ENCODE measurements at places on chromosomes 6 and 20. TPM values are rescaled to one million over a fixed set of nuclear protein-coding genes. Genes with fewer than 3 reads are reported as not detected.

The LPA gene
- total RNA-seq: not detected

The CRISP2 gene
- total RNA-seq: not detected

The MBOAT1 gene
- total RNA-seq: 30.6 TPM

The SYCP2L gene
- total RNA-seq: 0.25 TPM

The FRK gene
- 0.02 TPM for total RNA-seq

The OSBPL2 gene
- 30.9 TPM for total RNA-seq

The SLC32A1 gene
- not detected for total RNA-seq

The GPX5 gene
- total RNA-seq: not detected

DNA sequence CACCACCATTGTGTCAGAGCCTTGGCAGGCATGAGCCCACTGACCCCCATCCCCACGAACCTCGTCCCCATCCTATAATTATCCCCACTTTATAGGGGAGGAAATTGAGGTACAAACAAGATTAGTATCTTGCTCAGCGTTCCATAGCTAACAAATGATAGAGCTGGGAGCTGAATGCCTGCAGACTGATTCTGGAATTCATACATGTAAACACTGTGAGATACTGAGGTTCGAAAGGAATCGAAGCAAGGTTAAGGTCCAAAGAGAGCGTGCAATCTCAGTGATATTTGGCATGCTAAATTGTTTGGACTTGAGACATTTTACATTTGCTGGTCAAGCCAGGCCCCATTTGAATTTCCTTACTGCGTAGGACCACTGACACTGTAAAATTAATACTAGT, 746.6 kb downstream of the COL12A1 start:
- no peak overlapping the region for H3K4me3 ChIP-seq
- no peaks in the 10 kb centered on the region for H3K4me1 ChIP-seq
- H3K27me3 ChIP-seq: no peaks in the 10 kb centered on the region
- no peak overlapping the region for H3K27ac ChIP-seq
- no peak for DNase-seq

- H3K36me3 ChIP-seq: no peaks in the 10 kb centered on the region
- no peak for DNase-seq
- peaks cover 6% of the 10 kb centered on the region for H3K4me1 ChIP-seq
- no peak overlapping the region for H3K27ac ChIP-seq
These were observed 48.5 kb upstream of the EDN1 start for GRCh38 chr6:12241493-12242175.

GRCh38 chr6:1562171-1562955, 47.4 kb upstream of the FOXC1 start:
- no peak overlapping the region for H3K4me3 ChIP-seq
- no peak overlapping the region for H3K27ac ChIP-seq
- H3K4me1 ChIP-seq: no peaks in the 10 kb centered on the region
- H3K27me3 ChIP-seq: peaks cover 20% of the 10 kb centered on the region
- H3K36me3 ChIP-seq: no peaks in the 10 kb centered on the region

DNA sequence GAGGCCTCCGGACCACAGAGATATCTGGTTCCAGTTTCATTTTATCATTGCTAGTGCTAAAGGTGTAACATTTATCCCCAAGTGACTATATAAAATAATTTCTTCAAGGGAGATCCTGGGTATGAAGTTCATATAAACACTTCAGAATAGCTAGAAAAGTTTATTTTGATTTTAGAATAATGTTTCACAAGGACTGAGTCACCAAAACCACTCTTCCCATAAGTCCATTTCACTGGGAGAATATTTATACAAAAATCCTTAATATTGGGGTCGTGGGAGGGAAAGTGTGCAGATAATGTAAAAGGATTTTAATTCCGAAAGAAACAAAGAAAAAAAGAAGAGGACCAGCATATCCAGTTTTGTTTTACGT, 128.1 kb downstream of the ISM1 start:
- H3K4me3 ChIP-seq: no peak overlapping the region
- H3K27me3 ChIP-seq: no peaks in the 10 kb centered on the region
- H3K27ac ChIP-seq: no peak overlapping the region
- H3K4me1 ChIP-seq: no peaks in the 10 kb centered on the region
- H3K36me3 ChIP-seq: no peaks in the 10 kb centered on the region

DNA sequence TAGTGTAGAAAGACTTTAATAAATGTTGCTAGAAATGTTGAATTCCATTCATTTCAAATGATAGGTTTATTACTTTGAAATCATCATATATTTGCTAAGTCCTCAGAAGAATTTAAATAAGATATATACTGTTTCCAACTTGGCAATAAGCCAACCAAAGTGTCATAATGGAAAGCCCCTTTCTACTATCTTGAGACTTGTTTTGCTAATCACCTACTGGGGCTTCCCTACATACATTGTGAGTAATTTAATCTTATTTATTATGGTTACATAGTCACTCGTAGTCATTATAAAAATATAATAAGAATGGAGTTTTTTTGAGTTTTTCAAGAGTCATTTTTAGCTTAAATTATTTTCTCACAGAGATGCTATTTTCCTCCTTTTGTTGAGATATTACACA, 20.7 kb downstream of the COL19A1 start:
- DNase-seq: no peak
- no peak overlapping the region for H3K4me3 ChIP-seq
- peaks cover 12% of the 10 kb centered on the region for H3K27me3 ChIP-seq
- no peak overlapping the region for H3K27ac ChIP-seq

GRCh38 chr20:31555203-31555775, 41.0 kb downstream of the HM13 start:
- peak overlapping the region; percentile 68 for H3K27ac ChIP-seq
- peaks cover 6% of the 10 kb centered on the region for H3K4me1 ChIP-seq
- no peak overlapping the region for H3K4me3 ChIP-seq
- no peaks in the 10 kb centered on the region for H3K27me3 ChIP-seq
- no peak for DNase-seq

DNA sequence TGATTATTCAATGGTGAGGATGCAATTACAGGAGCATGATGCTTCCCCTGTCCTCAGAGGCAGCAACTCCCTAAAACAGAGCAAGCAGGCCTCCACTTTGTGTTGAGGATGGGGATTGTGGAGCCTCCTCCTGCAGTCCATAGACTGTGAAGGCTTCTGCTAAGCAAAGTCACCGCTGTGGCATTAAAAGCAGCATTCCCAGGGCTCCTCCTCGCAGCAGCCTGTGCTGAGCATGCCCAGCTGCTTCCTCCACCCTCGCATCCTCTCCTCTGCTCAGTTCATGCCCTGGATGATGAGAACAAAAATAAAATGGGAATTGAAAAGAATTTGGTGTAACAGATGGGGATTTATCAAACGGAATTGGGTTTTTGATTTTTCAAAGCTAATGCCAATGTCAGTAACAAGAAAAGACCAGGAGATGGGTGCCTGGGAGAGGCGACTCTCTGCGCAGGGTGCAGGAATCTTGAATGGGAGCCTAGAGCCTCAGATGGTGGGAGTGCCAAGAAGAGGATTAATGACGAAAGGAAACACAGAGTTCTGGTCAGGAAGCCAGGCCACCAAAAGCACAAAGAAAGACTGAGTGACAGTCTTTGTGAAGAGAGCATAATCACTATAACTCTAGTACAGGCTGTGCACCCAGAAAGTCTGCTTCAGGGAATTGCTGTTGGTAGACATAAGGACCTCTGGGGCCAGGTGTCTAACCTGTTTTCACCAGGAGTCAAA, 347.6 kb downstream of the TPBG start:
- H3K27ac ChIP-seq: no peak overlapping the region
- no peaks in the 10 kb centered on the region for H3K4me1 ChIP-seq

DNA sequence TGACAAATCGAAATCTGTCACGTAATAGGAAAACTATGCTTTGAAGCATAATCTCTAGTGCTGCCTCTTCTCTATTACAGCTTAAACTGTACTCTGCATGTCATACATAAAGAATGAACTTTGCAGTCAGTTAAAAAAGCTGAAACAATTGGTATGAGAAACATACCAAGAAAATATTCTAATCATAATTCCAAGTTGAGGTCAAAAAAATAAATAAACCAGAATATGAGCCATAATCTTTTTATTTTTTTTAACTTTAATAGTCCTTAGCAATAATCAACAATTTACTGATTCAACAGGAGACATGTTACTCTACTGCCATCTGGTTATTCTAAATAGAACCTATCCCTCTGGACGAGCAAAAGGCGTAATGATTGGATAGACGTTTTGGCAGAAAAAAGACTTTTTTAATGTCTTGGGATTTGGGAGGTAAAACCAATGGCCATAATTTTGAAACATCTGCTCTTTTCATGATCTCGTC, 224.4 kb upstream of the FLRT3 start:
- DNase-seq: no peak
- no peaks in the 10 kb centered on the region for H3K4me1 ChIP-seq
- no peaks in the 10 kb centered on the region for H3K27me3 ChIP-seq
- H3K36me3 ChIP-seq: no peaks in the 10 kb centered on the region

DNA sequence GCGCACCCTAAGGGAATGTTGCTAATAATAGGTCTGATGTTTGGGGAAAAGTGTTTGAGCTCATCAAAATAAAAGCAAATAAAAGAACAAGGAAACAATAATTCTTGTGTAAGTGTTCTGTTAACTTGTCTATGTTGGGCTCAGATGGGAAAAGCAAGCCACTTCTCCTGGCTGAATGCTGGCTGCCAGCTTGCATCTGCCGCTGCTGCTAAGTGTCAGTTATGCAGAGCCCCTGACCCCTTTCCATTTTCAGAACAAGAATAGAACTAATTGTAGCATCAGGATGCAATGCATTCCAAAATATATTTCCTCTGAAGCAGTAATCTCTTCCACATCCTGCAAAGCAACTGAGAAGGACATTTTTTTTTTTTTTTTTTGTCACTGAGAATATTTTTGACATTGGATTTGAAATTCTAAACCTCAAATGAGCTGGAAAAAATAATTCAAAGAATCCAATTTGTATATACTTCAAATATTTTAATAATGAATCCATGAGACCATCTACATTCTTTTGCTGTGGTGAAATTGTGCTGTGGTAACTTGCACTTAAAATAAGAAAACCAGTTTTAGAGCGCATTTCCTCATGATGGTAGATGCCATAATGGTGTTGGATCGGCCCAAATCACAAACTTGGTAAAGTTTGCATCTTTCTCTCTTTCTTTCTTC, 43.9 kb upstream of the DEK start:
- no peak overlapping the region for H3K27ac ChIP-seq
- H3K4me3 ChIP-seq: no peak overlapping the region
- H3K27me3 ChIP-seq: peaks cover 9% of the 10 kb centered on the region
- no peak for DNase-seq

- DNase-seq: no peak
- H3K36me3 ChIP-seq: no peaks in the 10 kb centered on the region
- no peak overlapping the region for H3K27ac ChIP-seq
- no peak overlapping the region for H3K4me3 ChIP-seq
These were observed 79.8 kb upstream of the SGK1 start for GRCh38 chr6:134397676-134398075.

DNA sequence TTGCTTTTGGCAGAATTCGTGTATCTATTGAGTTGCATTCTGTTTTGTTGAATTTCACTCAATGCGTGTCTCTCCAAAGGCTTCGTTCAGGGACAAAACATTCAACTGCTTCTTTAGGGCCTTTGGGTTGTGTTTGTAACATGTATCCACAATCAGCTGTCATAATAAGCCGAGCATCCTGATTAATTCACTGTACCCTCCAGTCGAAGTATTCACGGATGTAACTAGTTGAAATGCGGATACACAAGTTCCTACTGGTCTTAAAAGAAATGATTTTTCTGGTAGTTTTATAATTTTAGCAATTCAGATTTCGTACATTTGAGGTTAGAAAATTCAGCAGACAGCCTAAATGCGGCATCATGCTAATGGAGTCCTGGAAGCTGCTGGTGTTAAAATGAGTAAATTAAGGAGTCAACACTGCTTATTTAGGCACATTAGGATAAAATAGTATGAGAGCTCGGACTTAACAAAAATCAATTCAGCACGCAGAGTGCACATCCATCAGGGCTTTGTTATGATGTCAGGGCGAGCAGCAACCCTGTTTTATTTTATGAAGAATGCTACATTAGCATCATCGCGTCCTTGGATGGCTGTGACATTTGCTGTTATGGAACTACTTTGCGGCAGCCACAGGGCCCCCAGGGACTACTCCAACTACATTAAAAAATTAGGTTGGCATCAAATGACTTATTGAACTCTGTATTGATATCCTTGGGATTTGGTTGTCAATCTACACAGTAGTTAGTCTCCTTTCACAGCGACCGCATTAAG, 489.3 kb upstream of the FLRT3 start:
- no peaks in the 10 kb centered on the region for H3K36me3 ChIP-seq
- no peak overlapping the region for H3K27ac ChIP-seq
- H3K4me1 ChIP-seq: no peaks in the 10 kb centered on the region
- H3K4me3 ChIP-seq: no peak overlapping the region

DNA sequence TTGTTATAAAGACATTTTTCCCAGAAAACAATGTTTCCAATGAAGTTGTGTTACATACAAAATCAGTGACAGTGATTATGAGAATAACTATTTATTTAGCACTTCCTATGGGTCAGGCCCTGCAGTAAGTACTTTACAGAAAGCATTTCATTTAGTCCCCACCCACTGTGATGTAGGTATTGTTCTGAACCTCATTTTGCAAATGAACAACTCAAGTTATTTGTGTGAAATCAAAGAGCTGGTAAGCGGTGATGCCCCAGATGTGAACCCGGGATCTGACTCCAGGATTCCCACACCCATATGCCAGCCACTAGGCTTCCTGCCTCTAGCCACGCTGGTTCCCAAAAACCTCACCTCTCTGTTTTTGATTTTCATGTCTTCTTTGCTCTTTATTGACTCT, 30.9 kb downstream of the FAXC start:
- H3K27me3 ChIP-seq: peaks cover 24% of the 10 kb centered on the region
- H3K4me3 ChIP-seq: no peak overlapping the region
- no peak for DNase-seq
- H3K27ac ChIP-seq: no peak overlapping the region

DNA sequence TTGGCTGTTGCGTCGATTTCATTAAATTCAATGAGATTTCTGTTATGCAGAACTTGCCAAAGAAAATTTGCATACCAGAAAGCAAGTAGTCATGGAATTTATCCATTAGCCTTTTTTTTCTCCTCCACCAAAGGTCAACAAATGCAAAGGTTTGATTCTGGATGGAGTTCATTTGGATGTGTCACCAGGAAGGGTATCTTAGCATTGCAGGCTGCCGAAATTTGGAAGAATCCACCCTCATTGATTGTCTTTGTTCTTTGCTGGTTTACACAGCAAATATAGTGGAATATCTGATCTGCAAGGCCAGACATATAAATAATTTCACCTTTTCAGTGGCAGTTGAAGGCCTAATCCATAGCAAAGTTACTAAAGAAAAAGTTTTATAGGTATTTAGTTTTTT, 229.4 kb upstream of the SLC35B3 start:
- H3K27me3 ChIP-seq: no peaks in the 10 kb centered on the region
- no peaks in the 10 kb centered on the region for H3K4me1 ChIP-seq
- no peaks in the 10 kb centered on the region for H3K36me3 ChIP-seq
- no peak overlapping the region for H3K4me3 ChIP-seq

GRCh38 chr20:3275064-3275935, 36.3 kb upstream of the SLC4A11 start:
- no peaks in the 10 kb centered on the region for H3K36me3 ChIP-seq
- no peak for DNase-seq
- no peaks in the 10 kb centered on the region for H3K4me1 ChIP-seq
- no peak overlapping the region for H3K4me3 ChIP-seq
- no peaks in the 10 kb centered on the region for H3K27me3 ChIP-seq
